Stimulated activated CD8-positive, alpha-beta memory T cell treated with anti-CD3 and anti-CD28 coated beads, Interleukin-15, amount 100 ng/mL, for 24 hours (primary cell): ENCODE measurements at places on chromosomes 3 and 15.

- no peak for DNase-seq
Measured at GRCh38 chr3:111627092-111627491, 31.9 kb upstream of the ZBED2 start.

DNA sequence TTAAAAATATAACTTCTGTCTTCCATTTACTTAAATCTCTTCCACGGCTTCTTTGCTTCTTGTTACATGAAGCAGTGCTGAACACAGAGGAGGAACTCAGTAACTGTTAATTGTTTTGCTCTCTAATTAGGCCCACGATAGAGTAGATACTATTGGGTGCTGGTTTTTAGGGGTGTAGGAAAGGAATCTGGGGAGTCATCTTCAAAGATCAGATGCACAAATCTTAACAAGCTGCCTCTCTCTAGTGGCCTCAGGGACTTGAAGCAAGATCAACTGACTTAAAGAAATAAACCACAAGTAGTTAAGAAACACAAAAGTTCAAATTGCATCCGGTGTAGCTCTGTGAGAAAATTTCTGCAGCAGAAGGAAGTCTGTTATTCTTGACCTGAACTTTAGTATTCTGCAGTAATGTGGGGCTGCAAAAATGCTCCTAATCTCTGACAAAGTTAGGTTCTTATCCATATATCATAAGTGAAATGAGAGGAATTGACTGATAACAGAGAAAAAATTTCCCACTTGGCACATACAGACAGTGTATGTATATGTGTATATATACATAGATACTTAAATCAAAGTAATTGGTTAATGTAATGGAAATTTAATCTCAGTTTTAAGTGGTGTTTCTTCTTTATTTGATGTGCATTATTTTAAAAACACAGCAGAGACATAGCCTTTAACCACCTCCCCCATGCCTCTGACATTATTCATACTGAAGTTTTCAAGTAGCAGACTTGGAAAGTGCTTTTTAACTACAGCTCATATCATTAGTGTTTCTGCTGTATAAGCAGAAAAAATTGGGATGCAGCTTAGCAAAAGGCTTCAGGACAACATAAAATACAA lies 51.8 kb downstream of the CHST2 start:
- DNase-seq, result no peak

GRCh38 chr15:75151214-75152128 lies 50.2 kb upstream of the C15orf39 start:
- no peak for DNase-seq

DNA sequence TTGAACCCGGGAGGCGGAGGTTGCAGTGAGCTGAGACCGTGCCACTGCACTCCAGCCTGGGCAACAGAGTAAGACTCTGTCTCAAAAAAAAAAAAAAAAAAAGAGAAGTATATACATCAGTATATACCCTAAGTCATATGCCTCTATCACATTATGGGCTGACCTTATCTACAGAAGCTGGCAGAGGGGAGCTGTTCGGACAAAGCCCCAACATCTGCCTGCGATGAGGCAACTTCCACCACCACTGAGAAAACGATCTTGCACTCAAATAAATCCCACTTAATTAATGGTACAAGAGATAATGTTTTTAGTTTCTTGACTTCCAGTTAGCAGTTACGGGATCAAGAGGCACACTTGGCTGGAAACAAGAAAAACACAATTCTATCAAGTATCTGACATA lies 2.2 kb downstream of the GLT8D1 start:
- DNase-seq, result no peak

- no peak for DNase-seq
Measured at GRCh38 chr3:63390710-63391230, 112.7 kb downstream of the SYNPR start.

GRCh38 chr15:96474231-96474664 lies 143.7 kb downstream of the NR2F2 start:
- no peak for DNase-seq

DNA sequence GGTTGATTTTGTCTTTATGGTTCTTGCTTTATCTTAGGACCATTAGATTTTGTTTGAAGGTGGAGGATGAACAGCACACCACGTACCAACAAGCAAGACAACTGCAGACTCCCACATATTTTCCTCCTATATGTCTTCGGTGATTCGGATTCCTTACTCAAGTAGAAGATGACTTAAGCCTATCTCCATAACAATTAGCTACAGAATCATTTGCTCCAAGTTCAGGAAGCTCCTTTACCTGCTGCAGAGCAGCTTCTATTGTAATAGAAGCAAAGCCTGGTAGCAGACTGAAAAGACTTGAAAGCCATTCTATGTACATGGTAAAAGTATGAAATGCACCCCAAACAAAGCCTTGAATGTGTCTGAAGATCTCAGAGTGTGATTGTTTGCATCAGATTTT lies 229.0 kb downstream of the SOX2 start:
- no peak for DNase-seq

- DNase-seq, result no peak
Measured at GRCh38 chr3:83625261-83625660, 1333.5 kb upstream of the CADM2 start.

GRCh38 chr3:20043396-20043795 lies 3.1 kb downstream of the KAT2B start:
- DNase-seq, result no peak
